Activated CD8-positive, alpha-beta memory T cell treated with anti-CD3 and anti-CD28 coated beads for 1 hour (primary cell): ENCODE measurements at places on chromosomes 5 and 9.

GRCh38 chr5:177142098-177142611 lies 8.6 kb downstream of the NSD1 start:
- DNase-seq = no peak

- DNase-seq = no peak
These were observed 220.4 kb downstream of the TRPM3 start for GRCh38 chr9:70901013-70901412.

DNA sequence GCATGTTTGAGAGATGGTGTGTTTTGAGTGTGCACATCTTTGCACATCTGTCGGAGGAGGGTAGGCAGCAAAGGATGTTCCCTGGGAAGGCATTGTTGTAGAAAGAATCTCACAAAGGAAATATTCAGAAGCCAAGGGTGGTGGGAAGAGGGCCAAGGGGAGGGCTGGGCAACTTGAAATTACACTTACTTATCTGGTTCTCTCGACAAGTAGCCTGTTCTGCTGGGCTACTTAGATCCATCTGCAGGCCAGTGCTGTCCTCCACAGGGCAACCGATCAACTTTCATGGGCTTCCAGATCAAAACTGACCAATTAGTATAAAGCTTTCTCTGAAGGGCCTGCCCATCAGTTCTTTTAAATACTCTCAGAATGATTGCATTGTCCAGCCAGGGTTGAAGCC lies 495.2 kb downstream of the GADD45G start:
- no peak for DNase-seq

GRCh38 chr9:126521551-126521950 lies 92.2 kb upstream of the LMX1B start:
- DNase-seq = no peak

DNA sequence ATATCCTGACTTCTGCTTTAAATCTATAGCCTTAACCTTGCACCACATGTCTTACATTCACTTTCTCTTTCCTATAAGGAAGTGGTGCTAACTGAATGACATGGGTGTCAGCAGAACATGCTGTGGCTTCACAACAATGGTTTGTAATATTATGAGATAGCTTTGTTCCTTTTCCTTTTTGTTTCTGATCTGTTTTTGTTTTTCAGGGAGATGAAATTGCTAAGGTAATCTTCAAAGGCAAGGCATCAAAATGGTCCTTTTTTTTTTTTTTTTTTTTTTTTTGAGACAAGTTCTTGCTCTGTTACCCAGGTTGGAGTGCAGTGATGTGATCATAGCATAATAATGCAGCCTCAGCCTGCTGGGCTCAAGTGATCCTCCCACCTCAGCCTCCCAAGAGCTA lies 53.6 kb upstream of the RANBP6 start:
- DNase-seq = no peak

DNA sequence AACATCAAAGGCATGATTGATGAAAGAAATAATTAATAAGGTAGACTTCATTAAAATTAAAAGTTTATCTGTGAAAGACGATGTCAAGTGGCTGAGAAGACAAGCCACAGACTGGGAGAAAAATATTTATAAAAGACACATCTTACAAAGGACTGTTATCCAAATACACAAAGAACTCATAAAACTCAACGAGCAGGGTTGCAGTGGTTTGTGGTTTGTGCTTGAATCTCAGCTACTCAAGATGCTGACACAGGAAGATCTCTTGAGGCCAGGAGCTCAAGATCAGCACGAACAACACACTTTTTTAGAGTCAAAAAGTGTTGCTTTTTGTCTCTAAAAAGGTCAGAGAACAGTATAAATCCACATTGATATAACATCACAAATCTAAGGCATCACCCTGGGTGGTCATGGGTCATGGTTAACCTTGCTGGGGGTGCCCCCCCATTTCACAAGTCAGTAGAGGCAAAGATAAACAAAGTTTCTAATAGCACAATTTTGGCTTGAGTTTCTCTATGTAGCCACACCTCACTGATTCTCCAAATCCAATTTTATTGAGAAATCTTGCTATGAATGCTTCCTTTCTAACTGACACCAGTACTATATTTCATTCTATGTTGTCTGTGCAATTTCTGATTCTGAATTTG lies 342.9 kb upstream of the RPS23 start:
- DNase-seq = no peak

DNA sequence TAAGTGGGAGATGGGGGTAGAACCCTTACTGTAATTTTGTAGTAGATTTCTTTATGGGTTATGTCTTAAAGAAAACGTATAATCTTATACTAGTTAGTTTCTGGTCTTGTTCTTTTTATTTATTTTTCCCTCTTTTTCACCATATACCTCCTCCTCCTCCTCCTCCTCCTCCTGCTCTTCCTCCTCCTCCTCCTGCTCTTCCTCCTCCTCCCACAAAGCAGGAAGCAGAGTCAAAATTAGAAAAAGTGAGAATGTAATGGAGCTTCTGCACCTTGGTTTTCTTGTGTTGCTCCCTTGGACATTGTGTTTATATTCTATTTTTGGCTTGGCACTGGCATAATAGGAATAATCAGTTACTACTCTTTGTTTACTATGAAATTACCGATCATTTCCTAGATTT lies 4.5 kb downstream of the MACIR start:
- no peak for DNase-seq

- DNase-seq = no peak
These were observed 317 bp downstream of the DPP7 start for GRCh38 chr9:137114220-137114612.

DNA sequence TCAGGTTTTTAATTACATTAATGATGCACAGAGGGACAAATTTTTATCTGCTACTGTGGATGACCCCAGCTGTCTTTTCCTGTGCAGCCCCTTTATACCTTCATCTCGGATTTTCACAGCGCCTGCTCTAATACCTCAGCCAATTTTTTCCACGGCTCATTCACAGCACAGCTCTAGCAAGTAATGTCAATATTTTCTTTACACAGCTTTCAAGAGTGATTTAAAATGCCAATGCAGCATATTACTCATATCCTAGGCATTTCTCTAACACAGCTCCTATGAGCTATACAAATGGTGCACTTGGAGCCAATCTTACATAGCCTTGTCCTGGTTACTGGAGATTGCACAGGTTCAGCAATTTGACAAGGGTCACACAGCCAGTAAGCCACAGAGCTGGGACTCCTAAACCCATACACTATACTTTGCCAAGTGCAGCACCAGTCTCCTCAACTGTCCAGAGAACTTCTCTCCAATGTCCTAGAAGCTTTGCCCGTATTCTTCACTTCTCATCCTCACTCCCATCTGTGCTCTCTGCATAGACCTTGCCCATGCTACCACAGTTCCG lies 661.8 kb downstream of the DTWD2 start:
- DNase-seq = no peak

DNA sequence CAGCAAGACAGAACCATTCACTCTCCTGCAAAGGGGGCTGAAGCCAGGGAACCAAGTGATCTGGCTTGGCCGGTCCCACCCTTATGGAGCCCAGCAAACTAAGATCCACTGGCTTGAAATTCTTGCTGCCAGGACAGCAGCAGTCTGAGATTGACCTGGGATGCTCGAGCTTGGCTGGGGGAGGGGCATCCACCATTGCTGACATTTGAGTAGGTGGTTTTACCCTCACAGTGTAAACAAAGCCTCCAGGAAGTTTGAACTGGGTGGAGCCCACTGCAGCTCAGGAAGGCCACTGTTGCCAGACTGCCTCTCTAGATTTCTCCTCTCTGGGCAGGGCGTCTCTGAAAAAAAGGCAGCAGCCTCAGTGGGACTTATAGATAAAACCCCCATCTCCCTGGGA lies 60.5 kb downstream of the TNFSF8 start:
- DNase-seq = no peak

DNA sequence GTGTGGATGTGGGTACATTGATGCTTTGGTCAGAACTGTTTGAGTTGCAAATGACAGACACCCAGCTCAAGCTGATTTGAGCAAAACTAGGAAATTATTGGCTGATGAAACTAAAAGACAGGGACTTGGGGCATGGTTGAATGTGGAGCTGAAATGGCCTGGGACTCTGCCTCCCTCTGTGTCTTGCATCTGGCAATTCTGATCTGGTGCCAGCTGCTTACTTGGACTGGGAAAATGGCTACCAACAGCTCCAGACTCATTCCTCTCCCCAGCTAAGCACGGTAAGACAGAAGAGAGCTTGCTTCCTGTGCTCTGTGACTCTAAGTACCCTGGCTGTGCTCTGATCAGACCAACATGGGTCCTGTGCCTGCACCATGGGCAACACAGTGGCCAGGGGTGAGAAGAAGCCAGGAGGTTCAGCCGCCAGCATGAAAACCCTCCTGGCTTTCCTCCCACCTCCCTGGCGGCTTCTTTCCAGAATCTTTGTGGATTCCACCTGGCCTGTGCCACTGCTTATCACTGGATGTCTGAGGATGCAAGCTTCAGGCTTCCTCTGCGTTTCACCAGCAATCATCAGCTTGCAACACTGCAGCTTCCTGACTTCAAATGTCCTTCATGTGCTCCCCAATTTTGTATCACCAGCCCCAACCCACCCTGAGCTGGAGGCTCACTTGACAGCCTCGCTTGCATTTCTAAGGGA lies 44.1 kb downstream of the C5orf15 start:
- no peak for DNase-seq

DNA sequence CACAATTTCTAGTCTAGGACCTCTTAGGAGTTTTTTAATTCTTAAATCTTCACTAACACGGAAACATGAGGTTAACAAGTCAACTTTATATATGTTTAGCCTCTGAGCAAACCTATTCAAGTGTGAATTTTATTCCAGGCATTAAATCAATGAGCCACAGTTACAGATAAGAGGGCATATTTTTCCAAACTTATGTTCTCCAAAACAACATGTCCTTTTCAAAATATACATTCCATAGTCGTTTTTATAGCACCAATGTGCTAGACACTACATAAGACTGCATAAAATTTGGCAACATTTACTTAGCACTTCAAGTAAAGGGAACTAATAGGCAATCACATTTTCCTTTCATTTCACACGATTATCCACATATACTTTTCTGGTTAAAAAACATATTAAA lies 6.5 kb downstream of the TMEM245 start:
- DNase-seq = no peak

GRCh38 chr5:5558102-5558501 lies 135.6 kb downstream of the ICE1 start:
- no peak for DNase-seq

- DNase-seq = no peak
These were observed 7.8 kb upstream of the MRNIP start for GRCh38 chr5:179866241-179867078.

GRCh38 chr5:139690064-139690802 lies 42.1 kb downstream of the CXXC5 start:
- no peak for DNase-seq
